Kidney glomerular epithelial cell (primary cell): ENCODE measurements at places on chromosomes 3 and 15.

DNA sequence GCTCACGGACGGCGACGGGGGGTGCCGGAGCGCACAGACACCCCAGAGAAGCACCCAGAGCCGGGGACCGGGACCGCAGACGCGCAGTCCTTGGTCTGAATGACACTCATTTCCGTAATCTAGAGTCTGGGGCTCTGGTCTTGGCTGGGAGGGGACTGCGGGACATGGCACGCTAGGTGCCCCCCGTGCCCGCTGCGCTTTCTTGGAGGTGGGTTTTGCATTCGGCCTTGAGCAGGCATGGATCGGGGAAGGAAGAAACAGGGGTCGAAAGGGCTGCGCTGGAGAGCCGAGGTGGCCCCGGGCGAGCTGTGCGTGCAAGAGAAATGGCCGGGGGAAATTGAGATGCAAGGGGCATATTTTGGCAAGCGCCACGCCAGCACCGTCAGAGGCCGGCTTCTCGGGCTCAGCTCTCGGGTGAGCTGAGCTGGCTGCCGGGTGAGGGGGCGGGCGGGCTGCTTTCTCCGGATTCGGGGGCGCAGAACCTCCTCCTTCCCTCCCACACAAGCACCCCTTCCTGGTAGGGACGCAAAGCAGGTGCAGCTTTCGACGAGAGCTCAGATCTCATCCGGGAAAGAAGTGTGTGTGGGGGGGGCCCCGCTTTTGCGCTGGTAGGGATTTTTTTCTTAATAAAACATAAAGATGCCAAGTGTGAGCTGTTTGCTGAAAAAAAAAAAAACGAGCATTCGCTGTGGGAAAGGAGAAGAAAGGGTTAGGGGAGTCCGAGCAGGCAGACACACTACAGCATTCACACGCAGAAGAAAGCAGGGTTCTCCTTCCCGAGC, 963 bp upstream of the NTRK3 start:
- DNase-seq: no peak

GRCh38 chr3:135170732-135171131, 375.7 kb downstream of the EPHB1 start:
- DNase-seq: no peak

DNA sequence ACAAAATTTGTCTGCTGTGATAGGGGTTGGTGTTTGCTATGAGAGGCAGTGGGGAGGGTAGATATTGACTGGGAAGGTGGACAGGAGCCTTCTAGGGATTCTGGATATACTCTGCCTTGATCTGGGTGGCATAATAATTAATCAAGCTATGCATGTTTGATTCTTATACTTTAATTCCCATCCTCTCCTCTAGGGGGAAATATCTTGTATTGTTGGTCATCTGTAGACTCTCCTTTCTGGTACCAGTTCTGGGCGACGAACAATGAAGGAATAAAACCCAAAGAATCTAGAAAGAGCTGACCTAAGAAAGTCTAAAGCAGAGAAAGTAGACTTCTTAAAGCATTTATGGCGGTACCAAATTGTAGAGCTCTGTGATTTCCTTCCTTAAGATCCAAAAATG, 198.2 kb upstream of the STRIT1 start:
- DNase-seq: no peak

DNA sequence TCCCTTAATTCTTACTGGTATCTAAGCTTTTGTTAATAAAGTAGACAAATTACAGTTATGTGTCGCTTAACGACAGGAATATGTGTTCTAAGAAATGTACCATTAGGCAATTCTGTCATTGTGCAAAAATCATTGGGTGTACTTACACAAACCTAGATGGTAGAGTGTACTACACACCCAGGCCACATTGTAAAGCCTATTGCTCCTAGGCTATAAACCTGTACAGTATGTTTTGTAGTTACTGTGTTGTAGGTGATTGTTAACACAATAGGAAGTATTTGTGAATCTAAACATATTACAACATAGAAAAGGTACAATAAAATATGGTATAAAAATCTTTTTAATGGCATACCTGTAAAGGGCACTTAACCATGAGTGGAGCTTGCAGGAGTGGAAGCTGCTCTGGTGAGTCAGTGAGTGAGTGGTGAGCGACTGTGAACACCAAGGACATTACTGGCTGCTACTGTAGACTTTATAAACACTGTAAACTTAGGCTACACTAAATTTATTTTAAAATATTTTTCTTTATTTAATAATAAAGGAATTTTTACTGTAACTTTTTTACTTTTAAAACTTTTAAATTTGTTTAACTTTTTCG, 47.4 kb downstream of the FSIP1 start:
- no peak for DNase-seq

DNA sequence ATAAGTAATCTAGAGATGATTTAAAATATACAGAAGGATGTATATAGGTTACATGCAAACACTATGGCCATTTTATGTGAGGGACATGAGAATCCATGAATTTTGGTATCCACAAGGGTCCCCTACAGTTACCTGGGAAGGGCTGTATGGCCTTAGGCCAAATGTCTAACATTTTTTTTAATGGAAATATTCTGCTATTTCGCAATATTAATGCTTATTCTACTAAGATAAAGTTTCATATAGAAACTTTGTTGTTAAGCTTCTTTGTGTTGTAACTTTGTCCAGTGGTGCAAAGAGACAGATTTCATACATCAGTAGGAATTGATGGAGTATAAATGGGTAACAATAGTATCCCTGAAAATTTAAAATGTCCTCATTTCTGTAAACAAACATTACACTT, 233.4 kb upstream of the THBS1 start:
- DNase-seq: no peak

DNA sequence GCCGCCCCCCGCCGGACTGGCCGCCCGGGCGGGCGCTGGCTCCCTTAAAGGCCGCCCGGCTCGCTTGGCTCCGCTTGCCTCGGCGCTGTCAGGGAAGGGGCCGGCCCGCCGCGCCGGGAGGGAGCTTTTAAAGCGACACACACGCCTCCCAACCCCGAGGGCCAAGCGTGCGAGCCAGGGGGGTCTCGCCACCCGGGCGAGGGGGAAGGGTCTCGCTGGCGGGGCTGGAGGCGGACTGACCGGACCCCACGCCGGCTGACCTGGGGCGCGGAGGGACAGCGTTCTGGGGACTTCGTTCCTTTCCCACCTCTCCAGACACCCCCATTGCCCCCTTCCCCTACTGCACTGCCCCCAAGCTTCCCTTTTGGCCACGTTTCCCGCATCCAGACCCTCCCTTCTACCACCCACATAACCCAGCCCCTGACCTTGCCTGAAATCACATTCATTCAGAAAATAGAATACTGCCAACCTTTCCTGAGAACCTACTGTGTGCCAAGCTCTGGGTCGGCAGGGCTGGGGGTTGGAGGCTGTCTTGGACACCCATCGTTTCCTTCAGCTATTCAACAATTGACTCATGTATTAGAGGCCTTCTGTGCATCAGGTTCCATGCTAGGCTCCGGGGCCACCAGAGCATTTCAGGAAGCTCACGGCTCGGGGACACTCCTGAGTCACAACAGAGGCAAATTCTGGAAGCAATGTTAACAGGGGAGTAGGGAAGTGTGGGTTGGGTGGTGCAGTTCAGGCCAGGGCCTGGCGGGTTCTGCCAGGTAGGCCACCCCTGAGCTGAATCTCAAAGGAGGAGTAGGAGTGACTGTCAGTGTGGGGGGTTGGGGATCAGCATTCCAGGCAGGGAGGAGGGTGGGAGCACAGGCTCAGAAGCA, at the start of gene INSYN1:
Gene INSYN1, minus strand, starts transcription at position 102 of the 881 bp plus-strand sequence. CDS start 2,221 bp downstream, outside the sequence.
- no peak for DNase-seq

DNA sequence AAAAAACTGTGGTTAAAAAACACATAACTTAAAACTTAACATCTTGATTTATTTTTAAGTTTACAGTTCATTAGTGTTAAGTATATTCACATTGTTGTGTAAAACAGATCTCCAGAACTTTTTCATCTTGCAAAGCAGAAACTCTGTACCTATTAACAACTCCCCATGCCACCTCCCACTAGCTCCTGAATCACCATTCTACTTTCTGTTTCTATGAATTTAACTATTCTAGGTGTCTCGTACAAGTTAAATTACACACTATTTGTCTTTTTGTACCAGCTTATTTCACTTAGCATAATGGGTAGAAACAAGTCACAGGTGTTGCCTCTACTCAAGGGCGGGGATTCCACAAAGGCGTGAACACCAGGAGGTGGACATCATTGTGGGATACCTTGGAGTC, 43.2 kb downstream of the CRTC3 start:
- DNase-seq: no peak

GRCh38 chr15:23860290-23861245, 173.5 kb upstream of the NDN start:
- no peak for DNase-seq

GRCh38 chr3:131550562-131551465, 48.0 kb upstream of the MRPL3 start:
- DNase-seq: no peak

GRCh38 chr3:120153294-120153693, 59.0 kb upstream of the GSK3B start:
- DNase-seq: peak; percentile 51

DNA sequence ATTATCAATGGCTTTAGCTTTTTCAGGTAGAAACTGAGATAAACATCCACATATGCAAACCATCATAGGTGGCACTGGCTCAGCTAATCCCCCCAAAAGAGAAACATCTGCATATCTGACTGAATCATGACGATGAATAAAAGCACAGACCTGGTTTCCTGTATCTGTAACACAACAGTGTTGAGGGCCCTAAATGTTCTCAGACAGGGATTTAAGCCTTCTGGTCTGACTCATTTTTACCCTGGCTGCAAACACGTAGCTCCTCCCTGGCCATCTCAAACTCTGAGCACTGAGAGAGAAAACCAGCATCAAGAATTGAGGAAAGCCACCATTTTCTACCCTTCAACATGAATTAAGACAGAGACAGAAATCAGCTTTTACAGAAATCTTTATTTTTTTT, 35.2 kb downstream of the GLB1 start:
- DNase-seq: no peak

DNA sequence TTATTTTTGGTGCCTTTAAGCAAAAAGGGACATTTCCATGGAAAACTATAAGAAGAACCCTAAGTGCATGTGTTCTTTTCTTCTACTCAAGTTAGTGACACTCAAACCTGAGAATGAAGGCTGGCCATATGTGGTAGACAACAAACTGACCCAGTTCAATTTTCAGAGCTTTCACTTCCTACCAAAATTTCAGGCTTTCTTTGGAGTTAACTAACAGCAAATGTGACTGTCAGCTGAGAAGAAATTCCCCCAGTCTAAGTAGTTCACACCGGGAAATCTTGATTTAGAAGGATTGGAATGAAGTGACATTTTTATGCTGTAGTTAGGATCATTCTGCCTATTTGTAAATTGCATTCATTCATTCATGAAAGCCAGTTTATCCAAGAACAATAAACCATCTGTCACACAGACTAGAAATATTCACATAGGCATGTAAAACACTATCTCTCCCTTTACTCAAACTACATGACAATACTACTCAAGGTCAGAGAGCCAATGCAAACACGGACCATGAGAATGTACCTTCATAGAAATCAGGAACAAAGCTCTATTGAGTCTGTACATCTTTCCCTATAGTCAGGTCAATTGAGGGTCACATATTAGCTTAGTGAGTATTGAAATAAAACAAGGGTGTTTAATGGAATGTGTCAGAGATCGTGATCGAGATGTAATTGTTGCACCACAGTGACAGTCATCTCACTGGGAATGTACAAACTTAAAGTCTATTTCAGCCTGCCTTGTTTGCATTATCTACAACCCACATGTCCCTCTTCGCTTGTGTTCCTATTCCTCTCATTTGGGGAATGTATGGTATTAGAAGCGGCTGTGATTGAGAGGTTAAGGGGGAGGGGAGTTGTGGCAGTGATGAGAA, 113.8 kb upstream of the TGFBR2 start:
- DNase-seq: no peak

- peak; percentile 15 for DNase-seq
These were observed 165.1 kb downstream of the PPM1L start for GRCh38 chr3:160921020-160921635.

GRCh38 chr15:60720493-60721256, 241.7 kb upstream of the ICE2 start:
- DNase-seq: no peak
